Activated CD4-positive, alpha-beta memory T cell treated with anti-CD3 and anti-CD28 coated beads, Interleukin-2, amount 10 ng/mL, durations not matched to agents 7 days and 5 days (primary cell): ENCODE measurements at places on chromosomes 13 and 19. TPM values are rescaled to one million over a fixed set of nuclear protein-coding genes. Genes with fewer than 3 reads are reported as not detected.

The S1PR5 gene
- total RNA-seq: 0.68 TPM

- H3K36me3 ChIP-seq: no peaks in the 10 kb centered on the region
- no peak overlapping the region for H3K4me3 ChIP-seq
- no peaks in the 10 kb centered on the region for H3K27me3 ChIP-seq
- no peaks in the 10 kb centered on the region for H3K4me1 ChIP-seq
Observed at GRCh38 chr13:46964789-46965527, 68.1 kb upstream of the HTR2A start.

The RTBDN gene
- total RNA-seq: not detected

- H3K27ac ChIP-seq: no peak overlapping the region
- H3K4me3 ChIP-seq: no peak overlapping the region
- no peaks in the 10 kb centered on the region for H3K4me1 ChIP-seq
- DNase-seq: no peak
Observed at GRCh38 chr13:105365021-105365550, 1170.4 kb downstream of the EFNB2 start.

The SLC1A6 gene
- total RNA-seq: not detected

The PRSS57 gene
- not detected for total RNA-seq

GRCh38 chr13:111156421-111156820 lies 41.3 kb downstream of the ARHGEF7 start:
- peaks cover 50% of the 10 kb centered on the region for H3K36me3 ChIP-seq
- H3K4me3 ChIP-seq: no peak overlapping the region
- H3K27me3 ChIP-seq: peaks cover 9% of the 10 kb centered on the region
- no peak overlapping the region for H3K27ac ChIP-seq

DNA sequence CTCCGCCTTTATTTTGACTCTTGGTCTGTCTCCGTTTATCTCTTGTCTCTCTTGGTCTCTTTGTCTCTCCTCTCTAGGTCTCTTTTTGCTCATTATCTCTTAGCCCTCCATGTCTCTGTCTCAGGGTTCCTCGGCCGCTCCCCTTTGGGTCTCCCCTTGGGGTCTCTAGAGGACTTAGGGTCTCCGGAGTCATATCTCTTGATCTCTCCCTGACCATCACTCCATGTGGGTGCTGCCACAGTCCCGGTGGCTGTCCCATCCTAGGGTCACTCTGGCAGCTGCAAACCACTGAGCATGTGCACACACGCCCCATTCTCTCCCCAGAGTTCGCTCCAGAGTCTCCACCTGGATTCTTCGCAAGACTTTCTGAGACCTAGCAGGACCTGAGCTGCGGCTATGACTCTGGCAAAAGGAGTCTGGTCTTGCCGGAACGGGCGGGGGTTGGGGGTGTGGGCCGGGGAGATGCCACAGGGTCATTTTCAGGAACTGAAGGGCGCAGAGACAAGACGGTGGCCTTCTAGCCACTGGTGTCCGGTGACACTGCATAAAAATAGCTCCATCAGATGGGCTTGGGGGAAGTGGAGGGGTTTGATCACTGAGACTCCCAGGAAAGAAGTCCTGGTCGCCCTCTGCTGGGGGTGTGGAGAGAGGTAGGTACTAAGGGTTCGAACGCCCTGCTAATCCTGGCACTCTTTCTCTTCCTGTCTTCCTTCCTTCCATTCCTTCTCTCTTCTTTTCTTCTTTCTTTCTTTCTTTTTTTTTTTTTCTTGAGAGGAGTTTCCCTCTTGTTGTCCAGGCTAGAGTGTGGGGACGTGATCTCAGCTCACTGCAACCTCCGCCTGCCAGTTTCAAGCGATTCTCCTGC lies 1.2 kb upstream of the KCNA7 start:
- peak overlapping the region; percentile 12 for H3K27ac ChIP-seq
- DNase-seq: no peak
- no peak overlapping the region for H3K4me3 ChIP-seq
- peaks cover 7% of the 10 kb centered on the region for H3K4me1 ChIP-seq
- H3K36me3 ChIP-seq: peaks cover 2% of the 10 kb centered on the region

DNA sequence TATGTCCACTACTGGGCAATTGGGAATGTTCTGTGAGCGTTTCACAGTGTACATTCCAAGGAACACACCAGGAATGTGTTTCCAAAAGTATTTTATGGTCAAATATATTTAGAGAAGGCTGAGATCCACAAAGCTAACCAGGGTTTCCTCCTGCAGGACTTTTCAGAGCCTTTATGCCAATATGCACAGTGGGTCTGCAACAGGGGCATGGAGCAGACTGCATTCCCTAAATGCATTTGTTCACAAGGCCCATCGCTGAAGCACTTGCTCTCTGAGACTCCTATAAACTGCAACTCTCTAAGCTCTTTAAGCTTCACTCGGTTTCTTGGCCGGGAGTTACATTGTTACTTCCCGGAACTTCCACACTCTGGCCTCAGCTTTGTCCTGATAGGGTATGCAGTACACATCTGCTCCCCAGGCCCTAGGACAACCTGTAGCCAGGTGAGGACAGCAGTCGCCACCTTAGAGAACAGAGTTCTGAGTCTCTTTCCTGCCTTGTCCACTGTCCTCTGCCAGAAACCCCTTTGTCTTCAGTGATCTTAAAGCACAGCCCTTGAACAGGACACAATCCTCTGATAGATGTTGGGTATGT lies 33.5 kb downstream of the FBN3 start:
- H3K4me1 ChIP-seq: no peaks in the 10 kb centered on the region
- H3K36me3 ChIP-seq: no peaks in the 10 kb centered on the region
- H3K27me3 ChIP-seq: no peaks in the 10 kb centered on the region

DNA sequence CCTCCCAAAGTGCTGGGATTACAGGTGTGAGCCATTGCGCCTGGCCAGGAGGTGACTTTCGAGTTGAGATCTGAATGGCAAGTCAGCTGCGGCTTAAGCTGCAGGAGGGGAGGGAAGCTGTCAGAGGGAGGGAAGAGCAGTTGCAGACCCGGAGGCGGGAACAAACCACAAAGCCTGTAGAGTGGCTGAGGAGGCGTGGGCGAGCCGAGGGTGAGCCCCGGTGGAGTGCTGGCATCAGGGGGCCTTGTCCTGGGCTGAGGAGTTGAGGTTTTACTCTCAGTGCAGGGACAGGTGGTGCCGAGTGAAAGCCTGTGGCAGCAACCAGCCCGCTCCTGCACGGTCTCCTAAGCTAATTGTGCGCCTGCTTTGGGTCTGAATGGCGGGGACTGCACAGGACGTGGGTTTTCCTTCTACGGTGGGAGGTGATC lies 24.2 kb downstream of the PPP1R37 start:
- no peaks in the 10 kb centered on the region for H3K27me3 ChIP-seq
- no peak overlapping the region for H3K4me3 ChIP-seq
- H3K36me3 ChIP-seq: no peaks in the 10 kb centered on the region
- DNase-seq: peak; percentile 39
- H3K27ac ChIP-seq: peak overlapping the region; percentile 52

The ONECUT3 gene
- total RNA-seq: not detected

The TMEM221 gene
- not detected for total RNA-seq
